Left ventricle myocardium inferior (tissue), 1 donor: ENCODE measurements at places on chromosomes 6 and 20. TPM values are rescaled to one million over a fixed set of nuclear protein-coding genes. Genes with fewer than 3 reads are reported as not detected.

The MCHR2 gene
- total RNA-seq: not detected

The PPP1R16B gene
- total RNA-seq: 6.3 TPM

The TRIM27 gene
- 17.8 TPM for total RNA-seq

The DDX39B gene
- total RNA-seq: 179 TPM

The PARD6B gene
- 3.4 TPM for total RNA-seq

The EMILIN3 gene
- total RNA-seq: 4.2 TPM

The BRPF3 gene
- 18.0 TPM for total RNA-seq

The PPP2R5D gene
- 32.7 TPM for total RNA-seq

The ELOVL2 gene
- total RNA-seq: 1.4 TPM

The OR2J3 gene
- not detected for total RNA-seq
